Metanephros (tissue), 2 donors: ENCODE measurements at places on chromosomes 7 and 10. TPM values are rescaled to one million over a fixed set of nuclear protein-coding genes. Genes with fewer than 3 reads are reported as not detected.

Gene EXOC6
- 64.6 TPM for total RNA-seq

Gene C7orf57
- 0.29 TPM for total RNA-seq

Gene TMEM106B
- 92.7 TPM for total RNA-seq

Gene LRRC61
- 19.7 TPM for total RNA-seq

Gene CALCR
- total RNA-seq, result 1.8 TPM

Gene C10orf53
- not detected for total RNA-seq

Gene CCDC3
- 9.2 TPM for total RNA-seq

Gene ACTL6B
- total RNA-seq, result not detected

Gene PILRA
- total RNA-seq, result 6.1 TPM

Gene KNDC1
- total RNA-seq, result 8.3 TPM

Gene CC2D2B
- 3.8 TPM for total RNA-seq

Gene NUDT1
- 14.9 TPM for total RNA-seq

Gene ABCC2
- total RNA-seq, result 9.1 TPM

Gene SPDYE5
- total RNA-seq, result not detected

Gene CTTNBP2
- total RNA-seq, result 16.5 TPM

Gene RBM48
- total RNA-seq, result 15.9 TPM

Gene RPEL1
- not detected for total RNA-seq

Gene PKD1L1
- 0.58 TPM for total RNA-seq

Gene SLC16A9
- total RNA-seq, result 15.4 TPM

Gene STEAP4
- total RNA-seq, result 4.4 TPM

Gene ADAMTS14
- total RNA-seq, result 4.0 TPM

Gene ZDHHC4
- total RNA-seq, result 62.4 TPM

Gene MALRD1
- total RNA-seq, result 16.3 TPM

Gene EXOC4
- 130 TPM for total RNA-seq

Gene PALD1
- 18.1 TPM for total RNA-seq

Gene MYH16
- total RNA-seq, result 0.06 TPM

Gene SLC29A4
- total RNA-seq, result 11.3 TPM

Gene CTBP2
- 98.8 TPM for total RNA-seq

Gene DIP2C
- 34.3 TPM for total RNA-seq

Gene ECHDC3
- 30.1 TPM for total RNA-seq

Gene PNLIP
- 0.12 TPM for total RNA-seq

Gene ZNF365
- total RNA-seq, result 0.35 TPM

Gene ZNF239
- 6.7 TPM for total RNA-seq

Gene OPN4
- not detected for total RNA-seq

Gene ZNF12
- total RNA-seq, result 27.8 TPM
